ENCODE measurements at places on chromosomes 1 and 21.

- DNase-seq = no peak
Observed at GRCh38 chr1:2241820-2242219, 13.7 kb downstream of the SKI start.

DNA sequence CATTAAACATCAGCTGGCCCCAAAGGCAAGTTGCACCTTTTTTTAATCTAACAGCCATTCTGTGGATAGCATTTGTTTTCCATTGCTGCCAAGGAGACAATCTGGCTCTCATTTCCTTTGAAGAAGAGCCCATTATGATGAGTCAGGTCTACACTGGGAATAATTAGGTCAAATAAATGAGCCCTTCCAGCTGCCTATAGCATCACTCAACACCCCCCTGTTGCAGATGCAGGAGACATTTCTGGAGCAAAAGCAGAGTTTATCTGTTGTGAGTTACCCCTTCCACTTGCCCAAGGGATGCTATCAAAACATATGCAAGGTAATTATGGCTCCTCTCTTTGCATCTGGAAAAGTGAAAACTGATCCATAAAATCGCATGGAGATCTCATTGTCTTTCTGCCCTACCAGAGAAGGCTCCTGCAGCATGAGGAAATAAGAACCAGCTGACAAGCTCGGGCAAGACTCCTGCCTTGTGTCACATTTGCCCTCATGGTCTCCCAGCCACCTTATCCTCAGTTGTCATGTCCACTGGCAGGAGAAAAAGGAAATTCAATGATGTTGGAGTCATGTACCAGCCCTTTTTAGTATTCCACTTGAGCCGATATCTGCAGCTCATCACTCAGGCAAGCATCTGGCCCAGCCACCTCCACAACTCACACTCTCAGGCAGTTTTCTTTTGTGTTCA lies 135.9 kb downstream of the SLC30A10 start:
- DNase-seq = no peak

GRCh38 chr1:36576118-36576517 lies 93.4 kb upstream of the CSF3R start:
- DNase-seq = peak; percentile 70

DNA sequence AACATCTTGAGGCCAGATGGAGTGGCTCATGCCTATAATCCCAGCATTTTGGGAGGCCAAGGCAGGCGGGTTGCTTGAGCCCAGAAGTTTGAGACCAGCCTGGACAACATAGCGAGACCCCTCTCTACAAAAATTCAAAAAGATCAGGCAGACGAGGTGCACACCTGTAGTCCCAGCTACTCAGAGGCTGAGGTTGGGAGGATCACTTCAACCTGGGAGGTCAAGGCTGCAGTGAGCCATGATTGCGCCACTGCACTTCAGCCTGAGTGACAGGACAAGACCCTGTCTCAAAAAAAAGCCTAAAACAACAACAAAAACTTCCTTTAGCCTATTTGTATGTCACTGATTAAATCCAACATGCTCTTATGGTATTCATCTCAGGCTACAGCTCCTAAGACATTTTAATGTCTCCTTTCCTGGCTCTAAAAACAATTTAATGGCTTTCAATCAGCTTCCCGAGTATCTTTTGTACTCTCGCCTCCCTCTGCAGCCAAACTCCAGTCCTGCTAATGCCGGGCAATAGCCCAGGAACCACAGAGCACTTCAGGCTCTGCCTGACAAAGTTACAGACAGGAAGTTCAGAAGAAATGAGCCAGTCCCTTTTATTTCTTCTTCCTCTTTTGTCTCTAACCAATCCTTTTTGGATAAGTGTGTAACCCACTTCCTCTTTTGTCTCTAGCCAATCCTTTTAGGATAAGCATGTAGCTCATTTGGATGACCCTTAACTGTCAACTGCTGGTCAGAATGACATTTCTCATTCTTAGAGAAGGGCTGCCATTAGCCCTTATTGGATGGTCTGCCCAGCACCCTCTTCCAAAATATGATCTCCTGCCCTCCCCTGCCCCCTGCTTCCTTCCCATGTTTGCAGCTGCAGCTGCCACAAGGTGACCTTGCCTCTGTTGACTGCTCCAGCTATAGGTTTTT lies 6.6 kb upstream of the DOP1B start:
- DNase-seq = no peak

DNA sequence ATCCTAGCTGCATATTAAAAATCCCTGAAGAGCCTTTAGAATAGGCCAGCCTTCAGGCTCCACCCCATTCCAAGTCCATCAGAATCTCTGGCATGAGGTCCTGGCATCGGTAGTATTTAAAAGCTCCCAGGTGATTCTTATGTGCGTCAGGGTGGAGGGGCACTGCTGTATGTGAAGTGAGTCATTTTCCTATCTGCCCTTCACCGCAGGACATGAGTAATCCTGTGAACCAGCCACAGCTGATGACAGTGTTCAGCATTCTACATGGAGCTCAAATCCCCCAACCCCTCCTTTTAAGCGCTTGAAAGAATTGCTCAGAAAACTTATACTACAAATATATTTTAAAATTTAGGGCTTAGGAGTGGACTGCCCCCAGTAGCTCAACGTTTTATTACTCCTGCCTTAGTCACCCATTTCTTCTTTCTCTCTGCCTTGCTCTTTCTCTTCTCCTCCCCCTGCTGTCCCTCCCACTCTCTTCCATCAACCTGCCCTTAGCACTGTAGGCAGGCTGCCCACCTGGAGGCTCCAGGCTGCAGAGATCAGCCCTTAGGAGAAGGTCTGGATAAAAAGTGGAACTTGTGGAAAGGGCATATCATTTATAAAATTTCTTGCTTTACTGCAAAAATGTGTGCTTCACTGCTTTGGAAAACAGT lies 73.8 kb upstream of the ZNF281 start:
- peak; percentile 67 for DNase-seq

DNA sequence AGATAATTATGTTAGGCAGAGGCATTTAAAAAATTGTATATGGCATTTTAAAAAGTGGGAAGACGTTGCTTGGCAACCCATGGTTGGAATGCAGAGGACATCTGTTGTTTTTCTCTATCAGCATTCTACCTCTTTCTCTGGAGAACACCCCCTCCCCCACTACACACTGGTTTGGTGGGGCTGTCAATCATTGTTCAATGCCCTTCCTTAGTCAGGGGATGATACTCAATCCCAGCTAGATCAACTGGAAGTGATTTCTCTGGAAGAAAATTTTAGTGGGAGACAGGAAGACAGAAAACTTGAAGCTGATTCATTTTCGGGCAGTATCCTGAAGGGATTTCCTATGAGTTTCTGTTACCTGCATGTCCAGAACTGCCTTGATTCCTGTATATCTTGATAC lies 35.7 kb upstream of the CAP1 start:
- no peak for DNase-seq

DNA sequence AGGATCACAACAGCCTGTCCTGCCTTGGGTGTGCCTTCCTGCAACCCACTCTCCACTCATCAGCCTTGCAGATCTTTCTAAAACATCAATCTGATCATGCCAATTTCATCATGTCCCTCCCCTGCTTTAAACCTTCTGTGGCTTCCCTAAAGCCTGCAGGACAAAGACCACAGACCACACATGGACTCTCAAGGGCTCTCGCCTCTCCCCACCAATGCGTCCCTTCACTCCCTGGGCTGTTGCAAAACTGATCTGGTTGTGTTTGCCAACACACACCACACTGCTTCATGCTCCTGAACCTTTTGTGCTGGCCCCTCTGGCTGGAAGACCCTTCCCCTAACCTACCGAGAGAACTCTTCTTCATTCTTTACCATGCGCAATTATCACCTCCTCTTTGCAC lies 72.4 kb downstream of the ITPKB start:
- no peak for DNase-seq

DNA sequence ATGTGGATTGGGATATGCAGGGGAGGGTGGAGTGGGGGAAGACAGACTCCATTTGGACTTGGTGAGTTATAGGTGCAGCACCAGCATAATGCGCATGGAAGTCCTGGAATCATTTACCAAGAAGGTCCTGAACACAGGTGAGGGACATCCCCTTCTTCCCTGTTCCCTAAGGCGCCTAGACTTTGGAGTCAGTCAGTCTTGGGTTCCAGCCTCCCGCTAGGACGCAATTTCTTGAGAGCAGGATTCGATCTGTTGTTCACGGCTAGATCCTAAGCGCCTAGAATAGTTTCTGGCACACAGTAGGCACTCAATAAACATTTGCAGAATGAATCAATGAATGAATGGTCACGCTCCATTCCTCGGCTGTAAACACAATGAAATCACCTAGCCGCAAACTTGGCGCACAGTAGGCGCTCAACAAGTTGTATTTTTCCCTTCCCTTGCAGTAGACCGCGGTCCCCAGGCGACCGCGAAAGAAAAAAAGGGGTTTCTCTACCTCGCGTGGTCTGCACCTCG lies 1.0 kb upstream of the AK4 start:
- peak; percentile 44 for DNase-seq

Measured in stimulated activated naive CD8-positive, alpha-beta T cell treated with anti-CD3 and anti-CD28 coated beads, Interleukin-15, Interleukin-2, amounts not matched to agents 100 U/mL and 50 U/mL, for 24 hours (primary cell).